ENCODE measurements at places on chromosomes 2 and 18.

DNA sequence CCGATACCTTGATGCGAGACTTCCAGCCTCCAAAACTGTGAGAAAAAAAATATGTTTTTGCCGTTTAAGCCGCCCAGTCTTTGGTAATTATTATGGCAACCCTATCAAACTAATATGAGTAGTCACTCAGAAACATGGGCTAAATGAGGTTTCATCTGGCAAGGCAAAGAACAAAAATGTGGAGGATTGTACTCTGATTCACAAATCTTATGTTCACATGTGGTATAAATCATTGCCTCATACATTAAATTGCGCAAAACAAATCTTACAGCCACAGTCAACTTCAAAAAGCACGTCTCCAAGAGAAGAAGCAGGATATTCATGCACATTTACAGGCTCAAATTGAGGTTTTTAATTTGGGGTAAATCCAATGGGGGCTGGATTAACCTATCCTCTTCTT, 1435.4 kb upstream of the LRRTM1 start:
- no peak for DNase-seq

DNA sequence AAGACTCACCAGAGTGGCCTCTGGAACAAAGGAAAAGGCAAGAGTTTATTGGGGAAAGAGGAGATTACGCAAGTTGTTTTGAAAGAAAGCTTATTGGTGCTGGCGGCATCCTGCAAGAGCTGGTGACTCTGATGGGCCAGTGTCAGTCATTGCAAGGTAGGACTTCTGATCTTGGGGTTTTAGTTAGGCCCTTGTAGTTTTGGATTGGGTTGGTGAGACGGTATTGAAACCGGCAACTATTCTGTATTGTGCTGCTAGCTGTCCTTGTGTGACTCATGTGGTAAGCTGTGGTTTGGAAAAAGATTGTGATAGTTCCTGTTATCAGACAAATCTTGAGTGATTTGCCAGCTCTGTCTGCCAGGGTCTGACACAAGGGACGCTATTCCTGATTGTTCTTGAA, 159.1 kb upstream of the PIEZO2 start:
- no peak for DNase-seq

DNA sequence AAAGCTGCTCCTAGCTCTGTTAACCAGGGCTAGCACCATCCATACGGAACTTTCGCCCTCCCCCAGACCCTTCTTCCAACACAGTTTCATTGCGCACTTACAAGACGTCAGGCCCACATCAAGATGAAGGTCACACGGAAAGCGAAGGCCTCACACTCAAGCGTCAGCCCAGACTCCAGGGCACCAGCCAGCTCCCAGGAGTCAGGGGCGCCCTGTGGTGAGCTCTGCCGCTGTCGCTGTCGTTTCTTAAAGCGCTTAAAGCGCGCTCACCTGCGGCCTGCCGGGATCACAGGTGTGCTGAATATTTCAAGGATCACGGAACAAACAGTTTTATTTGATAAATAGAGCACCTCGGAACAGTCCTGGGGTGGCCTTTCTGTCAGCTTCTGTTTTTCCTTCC, 163.1 kb downstream of the CDH20 start:
- no peak for DNase-seq

GRCh38 chr2:128726911-128727310, 408.2 kb upstream of the HS6ST1 start:
- DNase-seq, result no peak

- no peak for DNase-seq
Observed at GRCh38 chr2:143231254-143231645, 102.0 kb downstream of the ARHGAP15 start.

GRCh38 chr2:238439917-238440316, 13.2 kb downstream of the ASB1 start:
- no peak for DNase-seq

DNA sequence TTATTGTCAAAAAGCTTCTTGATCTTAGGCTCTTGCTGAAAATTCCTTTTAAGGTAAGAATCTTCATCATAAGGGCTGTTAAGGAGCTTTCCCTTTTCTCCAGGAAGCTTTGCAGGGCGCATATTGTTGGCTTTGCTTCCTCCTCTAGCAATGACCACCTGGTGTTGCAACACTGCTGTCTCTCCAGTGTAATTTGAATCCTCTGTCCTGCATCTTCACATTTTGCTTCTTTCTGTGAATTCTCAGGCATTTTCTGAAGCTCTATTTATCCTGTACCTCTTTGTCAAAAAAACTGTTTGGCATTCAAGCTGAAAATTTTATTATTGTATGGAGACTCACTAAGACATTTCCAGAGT, 533.1 kb upstream of the CHAC2 start:
- DNase-seq, result no peak

DNA sequence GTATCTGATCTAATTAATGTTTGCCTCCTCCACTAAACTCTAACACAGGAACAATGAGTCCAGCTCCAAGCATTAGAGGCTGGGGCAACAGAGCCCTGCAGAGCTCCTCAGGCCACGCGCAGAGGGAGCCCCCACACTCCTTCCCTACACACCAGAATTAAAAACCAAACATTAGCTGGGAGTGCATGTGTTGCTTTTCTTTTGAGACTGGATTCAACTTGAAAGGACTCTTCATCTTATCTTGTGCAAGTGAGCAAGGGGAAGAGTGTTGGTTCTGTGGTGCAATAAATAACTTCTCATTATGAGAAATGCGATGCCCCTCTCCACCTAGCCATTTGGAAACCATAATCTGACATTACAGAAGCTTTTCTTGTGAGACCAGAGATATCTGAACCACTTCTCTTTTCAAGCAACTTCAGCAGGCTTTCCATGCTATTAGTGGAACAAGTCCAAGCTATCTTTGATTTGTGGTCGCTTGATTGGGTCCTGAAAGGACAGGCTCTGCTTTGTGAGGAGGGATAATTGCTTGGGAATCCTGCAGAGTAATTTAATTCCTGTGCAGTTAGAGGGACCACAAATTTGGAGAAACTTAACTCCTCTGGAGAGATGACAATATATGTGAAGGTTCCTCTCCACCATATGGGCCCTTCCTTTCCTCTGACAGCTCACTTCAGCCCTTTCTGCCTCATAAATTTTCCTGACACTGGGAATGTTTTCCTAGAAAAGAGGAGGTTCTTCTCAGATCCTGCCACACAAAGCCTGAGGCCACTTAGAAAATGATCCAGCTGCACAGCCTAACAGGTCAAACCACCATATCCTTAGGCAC, 112.5 kb downstream of the ATL2 start:
- no peak for DNase-seq

GRCh38 chr18:28961669-28962228, 784.8 kb upstream of the CDH2 start:
- DNase-seq, result no peak

- DNase-seq, result no peak
Observed at GRCh38 chr2:188291617-188292347, at the start of gene GULP1. GULP1 (plus strand) TSS chr2:188291874; CDS start chr2:188477703, 185,829 bp downstream.

- DNase-seq, result no peak
Observed at GRCh38 chr2:221374234-221374633, 197.9 kb downstream of the EPHA4 start.

- no peak for DNase-seq
Observed at GRCh38 chr18:24270937-24271380, 126.7 kb downstream of the OSBPL1A start.

DNA sequence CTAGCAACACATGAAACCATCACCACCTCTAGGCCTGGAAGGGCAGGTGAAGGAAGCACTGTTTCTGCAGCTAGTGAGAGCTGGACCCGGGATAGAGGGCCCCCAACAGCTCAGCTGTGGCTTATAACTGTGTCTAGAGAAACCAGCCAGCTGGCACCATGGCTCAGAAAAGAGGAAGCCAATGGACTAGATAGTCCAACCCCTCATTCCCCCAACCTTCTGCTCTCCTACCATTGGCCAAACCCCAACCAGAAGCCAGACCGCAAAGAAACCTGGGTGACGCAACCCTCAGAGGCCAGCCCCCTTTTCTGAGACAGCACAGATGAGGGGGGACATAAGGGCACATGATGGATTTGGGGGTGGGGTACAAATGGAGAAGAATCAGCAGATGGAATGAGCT, 24.3 kb downstream of the SMYD1 start:
- DNase-seq, result no peak

GRCh38 chr2:156341452-156342253, 9.1 kb upstream of the NR4A2 start:
- DNase-seq, result peak; percentile 72

DNA sequence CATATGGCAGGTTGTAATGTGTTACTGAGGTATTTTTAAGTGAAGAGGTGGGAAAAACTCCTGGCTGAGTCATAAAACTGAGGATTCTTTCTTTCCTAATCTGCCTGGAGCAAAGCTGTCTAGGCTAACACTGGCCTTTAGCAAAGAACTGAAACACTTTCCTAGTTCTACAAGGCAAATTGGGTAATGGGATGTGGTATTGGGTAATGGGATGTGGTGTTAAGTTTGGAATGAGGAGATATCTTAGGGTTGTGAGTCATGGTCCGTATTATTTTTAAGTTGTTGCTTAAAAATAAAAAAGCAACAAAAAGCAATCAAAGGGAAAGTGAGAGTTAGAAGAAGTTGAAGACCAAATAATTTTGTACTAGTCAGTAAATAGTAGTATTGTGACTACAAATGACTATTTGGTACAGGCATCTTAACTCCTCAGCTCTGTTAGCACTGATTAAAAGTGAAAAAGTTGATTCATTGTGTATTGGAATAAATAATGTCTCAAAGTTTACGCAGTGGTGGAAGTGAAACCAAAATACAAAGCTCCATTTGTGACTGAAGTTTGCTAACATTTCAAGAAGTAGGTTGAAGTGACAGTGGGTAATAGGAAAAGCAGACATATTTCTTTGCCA, 216.8 kb downstream of the CAMKMT start:
- DNase-seq, result no peak

DNA sequence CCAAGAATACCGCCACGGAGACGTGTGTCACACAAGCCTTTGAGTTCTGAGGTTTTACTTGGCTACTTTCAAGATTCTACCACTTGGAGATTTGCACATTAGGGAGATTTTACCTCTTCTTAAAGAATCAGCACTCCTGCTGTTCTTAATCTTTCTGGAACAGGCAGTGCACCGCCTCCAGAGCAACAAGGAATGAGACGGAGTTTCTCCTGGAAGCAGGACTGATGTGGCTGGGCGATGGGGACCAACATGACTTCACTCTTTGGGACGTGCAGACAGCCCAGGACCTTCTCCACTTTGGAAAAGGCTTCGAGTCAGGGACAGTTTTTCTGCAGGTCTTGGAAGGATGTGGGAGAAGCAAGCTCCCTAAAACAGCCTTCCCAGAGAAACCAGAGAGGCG, 255.2 kb downstream of the HDAC4 start:
- no peak for DNase-seq

DNA sequence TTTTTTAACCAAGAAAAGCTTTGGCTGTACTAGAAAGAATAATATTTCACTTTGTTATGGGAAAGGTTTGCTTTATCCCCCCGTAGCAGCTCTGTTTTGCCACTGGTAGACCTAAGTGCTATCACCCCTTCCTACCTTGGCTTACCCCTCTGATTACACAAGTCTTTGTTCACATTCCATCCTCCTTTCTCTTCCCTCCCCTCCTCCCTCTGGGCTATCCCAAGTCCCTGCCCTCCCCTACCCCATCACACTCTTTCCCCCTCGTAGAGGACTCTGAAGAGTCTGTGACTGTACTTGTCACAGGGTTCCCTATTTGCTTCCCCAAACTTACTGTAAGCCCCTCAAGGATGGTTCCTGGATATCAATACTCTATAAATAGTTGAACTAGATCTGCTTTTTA, 152.9 kb upstream of the NOSTRIN start:
- DNase-seq, result no peak

DNA sequence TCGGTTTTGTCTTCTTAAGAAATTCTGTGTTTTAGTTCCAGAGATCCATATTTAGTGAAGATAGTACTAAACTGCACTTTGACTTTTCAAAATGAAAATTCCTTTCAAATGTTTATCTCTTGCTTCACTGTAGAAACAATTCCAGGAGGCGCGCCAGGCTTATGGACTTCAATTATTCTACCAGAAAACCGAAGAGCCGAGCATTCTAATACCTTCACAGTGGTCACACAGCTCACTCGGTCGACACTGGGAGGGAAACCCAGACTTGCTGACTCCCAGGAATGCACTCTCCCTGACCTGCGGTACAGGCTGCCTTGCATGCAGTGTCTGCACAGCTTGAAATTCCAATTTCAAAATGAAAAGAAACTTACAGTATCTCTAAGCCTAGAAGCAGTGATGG, 119.9 kb upstream of the PIEZO2 start:
- no peak for DNase-seq

- no peak for DNase-seq
Observed at GRCh38 chr2:170408461-170409163, 230.7 kb downstream of the MYO3B start.

DNA sequence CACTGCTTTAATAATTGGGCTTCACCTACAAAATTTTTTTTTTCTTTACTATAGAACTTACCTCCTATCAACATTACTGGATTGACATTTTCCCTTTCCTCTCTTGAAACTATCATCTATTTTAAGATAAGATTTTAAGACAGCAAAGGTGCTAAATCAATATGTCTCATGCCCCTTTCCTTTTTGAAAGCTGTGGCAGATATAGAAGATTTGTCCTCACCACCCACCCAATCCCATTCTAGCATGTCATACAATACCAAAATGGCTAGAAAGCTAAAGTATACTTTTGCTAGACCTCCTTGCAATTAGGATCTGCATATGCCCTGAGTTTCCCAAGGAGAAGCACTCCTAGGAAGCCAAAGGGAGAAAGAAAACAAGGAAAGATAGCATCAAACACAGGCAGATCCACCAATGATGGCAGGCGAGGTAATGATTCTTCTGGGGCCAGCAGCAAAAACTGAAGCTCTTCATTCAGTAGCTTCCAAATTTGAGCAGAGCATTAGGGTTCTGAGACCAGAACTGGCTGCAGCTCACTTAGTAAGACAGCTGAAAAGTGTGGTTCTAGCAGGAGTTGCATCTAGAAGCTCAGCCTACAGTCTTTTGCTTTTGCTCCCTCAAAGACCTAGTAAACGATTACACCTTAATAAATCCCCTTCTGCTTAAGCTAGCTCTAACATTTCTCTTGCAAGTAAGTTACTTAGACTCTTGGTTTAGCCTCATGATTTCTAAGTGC, 242.1 kb downstream of the ZEB2 start:
- no peak for DNase-seq

DNA sequence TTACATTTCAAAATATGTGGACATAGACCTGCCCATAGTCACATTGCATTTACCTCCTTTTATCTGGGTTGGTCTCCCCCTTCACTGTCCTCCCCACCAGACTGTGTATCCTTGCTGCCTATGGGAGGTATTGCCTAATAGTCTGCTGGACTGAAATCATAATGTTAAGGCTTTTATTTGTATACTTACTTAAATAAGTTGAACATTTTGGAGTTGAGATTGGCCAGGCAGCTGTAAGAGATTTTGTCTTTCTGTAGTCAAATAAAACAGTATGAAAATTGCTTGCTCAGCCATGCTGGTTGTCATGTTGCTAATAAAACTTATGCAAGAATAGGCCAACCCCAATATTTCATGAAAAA, 280.9 kb downstream of the PTPRM start:
- no peak for DNase-seq

- DNase-seq, result no peak
Observed at GRCh38 chr2:65136253-65136652, 6.3 kb upstream of the RAB1A start.

Data from GM18507 (cell line).